CD4-positive, alpha-beta T cell treated with Interleukin-6 at 100 ng/mL for 8 hours (primary cell): ENCODE measurements at places on chromosomes 4 and X.

- no peak for DNase-seq
Observed at GRCh38 chr4:177232473-177232872, 77.2 kb upstream of the NEIL3 start.

GRCh38 chr4:152028131-152028530, 267.3 kb upstream of the GATB start:
- no peak for DNase-seq

DNA sequence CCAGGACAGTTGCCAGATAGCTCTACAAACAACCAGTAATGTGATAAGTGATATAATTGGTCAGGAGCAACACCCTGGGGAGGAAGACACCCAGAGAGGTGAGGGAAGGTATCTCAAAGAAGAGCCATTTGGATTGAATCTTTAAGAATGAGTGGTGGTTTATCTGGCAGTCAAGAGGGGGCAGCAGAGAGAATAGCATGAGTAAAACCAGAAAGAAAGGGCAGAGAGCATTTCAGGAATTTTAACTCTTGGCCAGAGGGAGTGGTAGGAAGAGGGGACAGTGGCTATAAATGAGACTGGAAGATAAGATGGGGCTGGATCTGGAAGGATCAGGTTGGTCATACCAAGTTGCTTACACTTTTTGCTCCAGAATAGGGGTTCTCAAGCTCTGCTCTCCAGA, 5.9 kb upstream of the SEPTIN6 start:
- DNase-seq = peak; percentile 51

DNA sequence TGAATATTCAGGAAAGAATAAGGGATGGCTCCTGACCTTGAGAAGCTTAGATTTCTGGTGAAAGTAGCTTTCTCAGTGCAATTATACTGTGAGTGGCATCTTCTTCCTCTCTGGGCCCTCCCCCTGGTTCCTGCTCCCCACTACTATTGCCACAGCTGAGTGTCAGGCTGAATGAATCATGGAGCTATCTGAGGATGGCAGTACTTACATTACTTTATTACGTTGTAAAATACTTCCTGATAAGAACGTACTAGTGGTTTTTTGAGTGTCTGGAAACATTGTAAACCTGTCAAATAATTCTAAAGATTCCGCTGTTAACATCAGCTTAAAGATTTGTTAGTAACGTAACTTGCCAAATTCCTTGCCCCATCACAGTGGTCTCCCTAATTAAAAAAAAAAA, 36.2 kb downstream of the ARHGAP10 start:
- no peak for DNase-seq

- no peak for DNase-seq
Observed at GRCh38 chr4:144591401-144591800, 54.6 kb upstream of the HHIP start.
